ENCODE measurements at places on chromosomes 7 and 10.

DNA sequence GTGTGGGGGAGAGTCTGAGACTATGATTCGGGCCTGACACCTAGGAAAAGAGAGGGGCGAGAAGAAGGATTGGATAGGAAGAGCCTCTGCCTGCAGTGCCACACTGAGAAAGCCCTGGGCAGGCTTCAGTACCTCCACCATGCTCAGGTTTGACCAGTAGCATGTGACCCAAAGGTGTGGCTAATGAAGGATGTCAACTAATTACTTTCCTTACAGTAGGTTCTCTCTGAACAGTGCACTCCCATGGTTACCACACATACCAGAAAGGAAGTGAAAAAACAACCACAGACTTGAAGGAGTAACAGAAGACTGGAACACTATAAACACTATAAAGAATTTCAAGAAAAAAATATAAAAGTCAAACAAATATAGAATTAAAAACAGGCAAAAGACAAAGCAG, 46.2 kb downstream of the SEM1 start:
- DNase-seq: no peak

DNA sequence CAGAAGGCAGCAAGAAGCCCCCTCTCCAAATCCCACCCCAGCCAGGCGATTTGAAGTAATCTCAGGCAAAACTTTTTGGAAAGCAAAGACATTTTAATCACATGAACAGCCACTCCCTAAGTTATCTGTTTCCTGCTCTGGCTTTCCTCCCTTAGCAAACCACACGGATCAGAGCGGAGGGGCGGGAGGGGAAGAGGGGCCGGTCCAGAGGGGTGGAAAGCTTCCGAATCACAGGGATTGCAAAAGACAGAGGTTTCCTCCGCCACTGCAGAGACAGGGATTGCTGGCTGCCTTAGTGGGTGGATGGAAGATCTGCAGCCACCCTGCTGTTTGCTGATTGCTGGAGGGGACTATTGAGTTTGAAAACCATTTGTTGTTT, 41.2 kb downstream of the ZCCHC24 start:
- DNase-seq: peak; percentile 95

- DNase-seq: no peak
Observed at GRCh38 chr7:125061776-125062397, 132.3 kb upstream of the POT1 start.

GRCh38 chr7:343227-343822, 53.4 kb downstream of the FOXL3 start:
- DNase-seq: no peak

- DNase-seq: no peak
Observed at GRCh38 chr7:42035210-42035609, 201.8 kb downstream of the GLI3 start.

- no peak for DNase-seq
Observed at GRCh38 chr10:71009126-71009525, 120.8 kb upstream of the PCBD1 start.

- DNase-seq: no peak
Observed at GRCh38 chr7:28979776-28980175, 21.6 kb upstream of the TRIL start.

- DNase-seq: no peak
Observed at GRCh38 chr10:64547168-64547567, 1026.0 kb downstream of the REEP3 start.

- DNase-seq: no peak
Observed at GRCh38 chr10:44102726-44103255, 282.1 kb downstream of the CXCL12 start.

GRCh38 chr10:43227911-43228782, 38.7 kb downstream of the RASGEF1A start:
- peak; percentile 76 for DNase-seq

DNA sequence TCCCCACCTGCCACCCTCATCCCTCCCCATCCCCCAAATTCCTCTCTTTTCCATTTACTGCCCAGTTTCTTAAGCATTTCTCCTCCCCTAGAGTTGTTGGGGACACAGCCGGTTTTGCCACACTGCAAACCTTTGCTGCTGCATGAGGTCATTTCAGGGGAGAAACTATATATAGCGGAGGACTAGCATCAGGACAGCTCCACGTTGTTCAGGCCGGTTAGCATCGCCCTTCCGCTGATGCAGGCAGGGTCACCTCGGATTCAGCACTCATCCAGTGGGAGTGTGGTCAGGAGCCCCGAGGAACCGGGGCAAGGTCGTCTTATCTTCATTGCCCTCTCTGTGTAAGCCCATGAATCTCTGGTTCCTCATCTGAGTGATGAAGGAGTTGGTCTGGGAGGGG, 15.6 kb downstream of the UBTD1 start:
- DNase-seq: no peak

DNA sequence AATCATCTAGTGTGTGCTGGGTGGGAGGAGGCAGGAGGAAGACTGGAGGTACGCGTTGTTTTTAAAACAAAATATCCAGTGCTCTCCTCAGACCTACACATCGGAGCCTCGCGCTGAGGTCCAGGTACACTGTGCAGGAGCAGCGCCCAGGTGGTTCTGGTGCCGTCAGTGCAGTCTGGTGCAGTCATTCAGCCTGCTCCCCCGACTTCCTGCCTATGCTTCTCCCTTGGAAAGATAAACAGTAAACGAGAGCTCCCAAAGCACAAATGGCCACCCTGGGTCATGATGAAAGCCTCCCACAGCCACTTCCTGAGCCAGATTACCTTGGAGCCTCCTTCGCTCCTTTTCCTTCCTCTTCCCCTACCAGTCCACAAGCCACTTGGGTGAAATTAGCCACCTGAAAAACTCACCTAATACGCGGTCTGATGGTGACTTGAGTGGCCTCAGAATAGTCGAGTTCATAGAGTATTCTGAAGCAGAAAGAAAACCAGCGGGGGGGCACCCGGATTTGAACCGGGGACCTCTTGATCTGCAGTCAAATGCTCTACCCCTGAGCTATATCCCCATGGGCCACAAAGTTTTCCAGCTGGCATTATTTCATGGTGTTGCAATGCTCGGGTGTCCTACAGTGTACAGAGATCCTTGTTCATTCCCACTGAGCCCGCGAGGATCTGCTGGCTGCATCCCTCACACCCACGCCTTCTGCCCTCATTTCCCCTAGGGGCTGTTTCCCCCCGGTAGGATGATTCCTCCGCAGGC, 82.5 kb downstream of the ZNF467 start:
- DNase-seq: no peak

DNA sequence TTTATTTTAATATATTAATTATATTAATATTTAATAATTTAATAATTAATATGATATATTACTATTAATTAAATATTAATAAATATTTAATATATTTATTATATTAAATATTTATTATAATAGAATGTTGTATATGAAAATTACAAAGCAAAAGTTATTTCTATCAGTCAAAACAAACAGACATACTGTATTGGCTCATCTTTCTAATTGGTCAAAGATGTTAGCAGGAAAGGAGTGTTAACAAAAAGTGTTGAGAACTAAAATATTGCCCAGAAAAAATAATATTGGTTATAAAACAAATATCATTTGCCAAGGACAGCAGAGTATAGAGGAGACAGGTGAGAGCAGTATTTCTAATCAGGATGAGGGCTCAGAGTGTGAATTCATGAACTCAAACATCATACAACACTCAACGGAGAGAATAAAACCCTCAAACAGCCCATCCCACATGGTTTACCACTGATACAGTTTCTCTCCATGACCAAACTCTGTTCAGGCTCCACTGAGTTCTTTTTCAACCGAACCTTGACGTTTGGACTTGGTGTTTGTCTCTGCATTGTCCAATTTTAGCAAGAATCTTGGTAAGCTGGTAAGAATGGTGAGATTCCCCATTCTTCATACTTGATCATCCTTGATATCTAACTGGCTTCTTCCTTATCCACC, 58.0 kb downstream of the TSPAN12 start:
- DNase-seq: no peak

All from lower leg skin (tissue), 4 donors.